ENCODE measurements at places on chromosomes 11 and 22.
A peak's percentile ranks its signal among the peaks of the same experiment; 100 is the strongest.

DNA sequence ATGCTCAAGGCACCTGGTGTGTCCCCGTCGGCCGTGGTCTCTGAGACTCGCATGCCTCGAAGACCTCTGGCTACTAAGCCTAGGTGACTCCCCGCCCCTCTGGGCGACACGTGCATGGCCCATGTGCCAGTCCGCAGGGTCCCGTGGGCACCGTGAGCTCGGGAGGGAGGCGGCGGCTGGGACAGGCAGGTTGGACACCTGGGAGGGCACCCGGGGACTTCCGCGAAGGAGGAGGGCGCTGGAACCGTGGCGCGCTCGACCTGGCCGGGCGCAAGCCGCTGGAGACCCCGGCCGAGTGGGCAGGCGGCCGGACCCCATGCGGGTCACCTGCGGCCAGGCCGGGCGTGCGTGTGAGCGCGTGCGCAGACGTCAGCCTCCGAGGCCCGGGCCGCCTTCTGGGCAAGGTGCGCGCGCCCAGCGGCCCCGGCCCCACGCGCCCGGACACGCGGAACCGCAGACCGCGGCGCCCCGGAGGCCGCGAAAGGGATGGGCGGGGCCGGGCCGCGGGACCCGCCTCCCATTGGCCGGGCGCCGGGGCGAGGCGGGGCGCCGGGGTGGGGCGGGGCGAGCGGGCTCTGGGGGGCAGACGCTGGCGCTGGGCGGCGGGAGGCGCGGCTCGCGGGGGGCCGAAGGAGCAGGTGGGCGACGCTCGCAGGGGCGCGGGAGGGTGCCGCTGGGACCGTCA, 579 bp upstream of the RASD2 start:
- peak; percentile 68 for DNase-seq

DNA sequence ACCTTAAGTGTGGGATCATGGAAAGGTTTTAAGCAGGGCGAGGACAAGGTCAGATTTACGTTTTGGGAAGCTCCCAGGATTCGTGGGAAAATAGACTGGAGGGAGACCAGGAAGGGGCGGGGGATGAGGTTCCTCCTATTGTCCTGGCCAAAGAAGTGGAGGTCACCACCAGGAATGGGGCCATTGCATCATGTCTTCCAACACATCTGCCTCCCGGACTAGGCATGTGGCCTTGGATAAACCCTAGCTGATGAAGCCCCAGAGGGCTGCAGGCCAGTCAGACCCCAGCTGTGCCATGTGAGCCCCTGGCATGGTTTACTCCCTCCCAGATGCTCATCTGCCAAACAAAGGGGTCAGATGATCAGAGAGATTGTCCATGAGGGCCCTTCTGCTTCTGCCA, 11.5 kb upstream of the YWHAH start:
- DNase-seq, result no peak

- no peak for DNase-seq
These were observed 788.7 kb downstream of the OPCML start for GRCh38 chr11:132743601-132744000.

- no peak for DNase-seq
These were observed 11.2 kb upstream of the RBM4B start for GRCh38 chr11:66688561-66689534.

GRCh38 chr11:113016905-113017304, 55.7 kb downstream of the NCAM1 start:
- DNase-seq, result no peak

- no peak for DNase-seq
These were observed 240.0 kb upstream of the LARGE1 start for GRCh38 chr22:34160141-34160783.

GRCh38 chr11:61899146-61899841, 7.9 kb upstream of the FADS3 start:
- peak; percentile 93 for DNase-seq

GRCh38 chr11:67302571-67303131, 679 bp upstream of the SSH3 start:
- no peak for DNase-seq

DNA sequence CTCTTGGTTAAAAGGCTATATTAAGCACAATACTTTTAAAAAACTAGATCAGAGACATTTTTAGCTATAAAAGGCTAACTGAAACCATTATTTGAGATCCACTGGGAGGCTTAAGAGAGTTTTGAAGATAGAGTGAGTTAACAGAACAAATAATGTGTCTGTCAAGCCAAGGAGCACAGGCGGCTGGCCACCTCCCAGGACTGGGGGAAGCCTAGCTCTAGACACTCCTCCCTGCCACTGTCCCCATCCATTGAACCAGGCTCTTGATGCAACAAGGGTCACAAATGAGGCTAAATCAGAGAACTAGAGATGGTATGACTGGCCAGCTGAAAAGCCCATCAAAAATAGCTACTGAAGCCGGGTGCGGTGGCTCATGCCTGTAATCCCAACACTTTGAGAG, 63.0 kb downstream of the C22orf31 start:
- no peak for DNase-seq

GRCh38 chr11:70032943-70033710, 45.0 kb upstream of the ANO1 start:
- no peak for DNase-seq

GRCh38 chr11:76802151-76802550, 19.0 kb downstream of the TSKU start:
- no peak for DNase-seq

DNA sequence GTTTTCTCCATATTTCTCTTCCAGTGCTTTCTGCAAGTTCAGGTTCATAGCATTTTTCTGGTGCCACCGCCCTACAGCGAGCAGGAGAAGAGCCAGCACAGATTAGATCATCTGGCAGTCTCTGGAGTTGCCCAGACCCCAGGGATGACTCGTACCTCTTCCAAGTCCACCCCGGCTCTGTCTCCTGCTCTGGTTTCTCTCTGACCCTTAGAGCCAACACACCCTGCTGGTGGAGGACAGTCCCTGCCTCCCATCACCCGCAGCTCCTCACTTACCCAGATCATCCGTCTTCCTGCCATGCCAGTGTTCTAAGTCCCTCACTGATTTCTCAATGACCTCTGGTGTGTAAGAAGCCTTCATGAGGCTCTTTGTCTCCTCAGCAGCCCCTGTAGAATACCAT, 28.0 kb downstream of the TST start:
- no peak for DNase-seq

DNA sequence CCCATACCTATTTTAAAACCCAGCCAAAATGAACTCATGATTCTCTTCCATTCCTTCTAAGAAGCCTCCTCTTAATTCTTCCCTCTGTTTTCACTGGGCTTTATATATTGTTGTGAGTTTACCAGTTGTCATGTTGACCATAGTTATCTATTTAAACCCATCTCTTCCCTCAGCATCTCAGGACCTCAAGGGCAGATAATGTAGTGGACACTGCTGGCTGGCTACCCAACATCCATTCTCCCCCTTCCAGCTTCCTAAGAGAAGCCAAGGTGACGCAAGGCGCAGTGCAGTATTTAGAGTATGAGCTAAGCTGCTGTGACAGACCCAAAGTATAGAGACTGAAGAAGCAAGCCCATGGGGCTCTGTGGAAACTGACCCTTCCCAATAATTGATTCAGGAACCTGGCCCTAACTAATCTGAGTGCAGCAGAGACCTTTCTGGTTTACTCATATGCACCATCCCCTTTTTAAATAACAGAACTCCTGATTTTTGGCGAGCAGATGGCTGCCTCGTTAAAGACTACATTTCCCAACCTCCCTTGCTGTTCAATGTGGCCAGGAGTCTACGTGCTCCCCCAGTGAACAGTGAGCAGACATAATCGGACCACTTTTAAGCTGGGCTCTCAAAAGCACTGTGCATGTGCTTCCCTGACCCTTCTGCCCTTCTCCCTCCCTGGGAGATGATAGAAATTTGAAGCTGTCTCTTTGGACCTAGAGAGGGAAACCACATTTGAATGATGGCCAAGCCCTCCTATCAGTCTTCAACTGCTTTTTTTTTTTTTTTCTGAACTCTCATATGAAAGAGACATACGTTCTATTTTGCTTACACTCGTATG, 28.1 kb upstream of the CREB3L1 start:
- DNase-seq, result no peak

- DNase-seq, result no peak
These were observed 117.8 kb downstream of the PDE2A start for GRCh38 chr11:72556433-72556832.
